Stimulated activated CD4-positive, alpha-beta T cell treated with anti-CD3 and anti-CD28 coated beads, Interleukin-2, amount 100 ng/mL, for 48 hours (primary cell): ENCODE measurements at places on chromosomes 4 and X.
A peak's percentile ranks its signal among the peaks of the same experiment; 100 is the strongest.

DNA sequence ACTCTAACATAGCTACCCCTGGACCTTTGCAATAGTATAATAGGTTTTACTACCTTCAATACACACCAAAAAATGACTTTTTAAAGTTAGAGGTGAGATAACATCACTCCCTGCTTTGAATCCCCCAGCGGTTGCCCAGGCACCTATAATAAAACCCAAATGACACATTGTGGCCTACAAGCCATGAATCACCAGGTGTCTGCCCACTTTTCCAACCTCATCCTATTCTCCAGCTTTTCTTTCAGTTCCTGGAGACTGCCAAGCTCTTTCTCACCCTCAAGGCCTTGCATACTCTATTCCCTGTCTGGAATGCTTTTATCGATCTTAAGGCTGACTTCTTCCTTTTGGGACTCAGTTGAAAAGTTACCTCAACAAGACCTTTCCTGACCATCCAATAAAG, 16.4 kb upstream of the PRSS48 start:
- DNase-seq = no peak

DNA sequence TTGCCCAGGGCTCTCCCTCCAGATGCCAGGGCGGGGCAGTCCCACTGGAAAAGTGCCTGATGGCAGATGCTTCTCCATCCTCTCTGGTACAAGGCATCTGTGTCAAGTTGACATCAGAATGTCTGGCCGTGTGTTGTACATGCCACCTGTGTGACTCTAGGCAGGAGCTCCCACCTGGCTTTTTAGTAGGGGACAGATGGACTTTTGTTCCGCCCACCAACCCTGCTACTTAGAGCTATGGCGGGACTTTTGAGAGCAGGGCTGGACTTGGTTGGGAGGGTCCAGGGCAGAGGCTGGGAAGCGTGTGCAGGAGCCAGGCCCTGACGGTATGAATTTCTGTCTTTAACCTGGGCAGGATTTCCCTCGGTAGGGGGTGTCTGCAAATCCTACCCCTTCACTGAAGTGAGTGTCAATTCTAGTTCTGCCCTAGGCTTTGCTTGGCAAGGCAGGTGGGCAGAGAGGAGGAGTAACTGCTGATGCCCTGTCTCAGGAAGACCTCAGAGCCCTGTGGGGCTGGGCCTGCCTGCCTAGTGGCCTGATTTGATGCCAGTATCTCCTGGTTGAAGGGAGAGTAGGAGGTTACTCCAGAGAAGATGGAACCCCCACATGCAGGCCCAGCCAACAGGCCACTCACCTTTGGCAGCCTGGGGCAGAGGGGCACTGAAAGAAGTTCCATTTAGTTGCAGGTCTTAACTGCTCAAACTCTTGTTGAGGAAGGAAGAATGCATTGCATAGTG, 99.1 kb downstream of the PJA1 start:
- DNase-seq = no peak

DNA sequence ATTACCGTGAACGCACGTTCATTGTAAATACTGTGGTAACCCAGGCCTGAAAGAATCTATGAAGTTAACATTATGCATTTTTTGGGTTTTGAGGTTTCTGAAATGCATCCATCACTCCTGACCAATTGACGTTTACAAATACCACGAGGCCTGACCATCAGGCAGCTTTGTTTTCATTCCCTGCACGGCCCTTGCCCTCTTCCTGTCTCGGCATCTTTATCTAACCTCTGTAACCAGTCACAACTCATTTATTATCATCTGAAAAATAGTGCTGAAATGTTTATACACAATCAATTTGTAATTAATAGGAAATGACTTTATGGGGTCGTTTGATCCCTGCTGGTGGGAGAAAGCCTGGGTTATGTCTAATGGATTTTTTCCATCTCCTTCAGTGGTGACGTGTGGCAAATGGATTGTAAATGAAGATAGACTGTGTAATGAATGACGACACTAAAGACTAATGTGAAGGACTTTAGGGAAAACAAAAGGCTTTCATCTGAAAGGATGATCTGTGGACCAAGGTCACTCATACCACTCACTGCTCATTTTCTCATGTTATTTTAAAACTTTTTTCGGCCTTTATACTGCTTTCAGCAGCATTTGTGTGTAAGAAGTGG, 102.7 kb upstream of the SORBS2 start:
- DNase-seq = no peak

- peak; percentile 6 for DNase-seq
Measured at GRCh38 chrX:155966876-155967275, 30.6 kb upstream of the IL9R start.

DNA sequence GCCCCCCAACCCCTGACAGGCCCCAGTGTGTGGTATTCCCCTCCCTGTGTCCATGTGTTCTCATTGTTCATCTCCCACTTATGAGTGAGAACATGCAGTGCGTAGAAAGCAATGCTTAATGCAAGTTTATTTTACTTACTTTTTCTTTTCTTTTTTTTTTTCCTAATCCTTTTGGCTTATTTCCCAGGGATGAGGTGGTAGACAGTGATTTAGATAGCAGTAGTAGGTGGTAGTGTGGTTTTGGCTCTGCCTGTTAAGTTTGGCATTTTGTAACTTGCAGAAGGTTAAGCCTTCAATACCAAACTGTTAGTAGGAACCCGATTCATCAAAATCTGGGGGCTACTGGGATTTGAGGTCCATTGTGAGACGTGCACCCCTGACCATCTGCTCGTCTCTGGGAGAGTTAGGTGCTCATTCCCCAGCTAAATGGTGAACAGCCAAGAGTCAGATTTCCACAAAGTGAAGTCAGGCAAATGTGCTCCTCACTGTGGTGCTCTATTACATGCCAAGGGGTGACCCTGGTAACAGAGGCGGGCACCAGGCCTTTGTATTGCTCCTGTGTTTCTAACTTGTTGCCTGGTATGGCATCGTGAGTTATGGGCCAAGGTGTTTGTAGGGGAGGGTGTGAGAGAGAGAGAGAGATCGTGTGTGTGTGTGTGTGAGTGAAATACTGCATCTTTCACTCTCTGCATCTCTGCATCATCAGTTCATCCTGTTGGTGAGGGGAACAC, 70.3 kb downstream of the PHOX2B start:
- DNase-seq = no peak

DNA sequence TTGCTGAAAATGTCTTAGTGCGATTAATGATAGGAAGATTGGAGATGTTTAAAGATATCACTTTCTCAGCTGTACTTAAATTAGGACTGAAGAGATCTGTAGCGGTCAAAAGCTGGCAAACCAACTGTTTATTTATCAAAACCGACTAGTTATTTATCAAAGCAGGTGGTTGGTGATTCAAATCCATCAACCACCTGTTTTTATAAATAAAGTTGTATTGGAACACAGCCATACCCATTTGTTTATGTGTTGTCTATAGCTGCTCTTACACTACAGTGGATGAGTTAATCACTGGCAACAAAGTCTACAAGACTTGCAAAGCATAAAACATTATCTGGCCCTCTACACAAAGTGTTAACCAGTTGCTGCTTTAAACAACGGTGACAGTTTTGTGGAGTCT, 76.8 kb downstream of the IL15 start:
- no peak for DNase-seq

- no peak for DNase-seq
Measured at GRCh38 chr4:7824218-7824617, 115.4 kb downstream of the AFAP1 start.

- no peak for DNase-seq
Measured at GRCh38 chr4:69583543-69583942, 55.9 kb downstream of the UGT2A2 start.

GRCh38 chr4:98967786-98968329, 27.7 kb upstream of the METAP1 start:
- DNase-seq = no peak

DNA sequence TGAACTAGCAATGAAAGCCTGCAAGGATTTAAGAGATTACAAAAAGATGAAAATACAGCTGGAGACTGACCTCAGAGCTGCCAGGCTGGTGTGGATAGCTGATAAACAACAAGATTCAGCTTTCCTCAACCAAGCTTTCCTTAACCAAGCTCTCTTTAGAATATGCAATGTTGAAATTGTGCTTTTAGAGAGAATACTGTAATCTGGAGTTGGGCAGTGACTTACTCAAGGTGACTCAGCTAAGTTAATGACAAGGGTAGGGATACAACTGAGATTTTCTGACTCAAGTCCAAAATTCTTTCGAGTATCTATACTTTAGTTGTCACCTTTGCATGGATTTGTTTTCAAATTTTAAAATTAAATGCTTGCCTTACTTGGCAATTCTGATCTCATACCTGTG, 98.0 kb downstream of the AMMECR1 start:
- no peak for DNase-seq

DNA sequence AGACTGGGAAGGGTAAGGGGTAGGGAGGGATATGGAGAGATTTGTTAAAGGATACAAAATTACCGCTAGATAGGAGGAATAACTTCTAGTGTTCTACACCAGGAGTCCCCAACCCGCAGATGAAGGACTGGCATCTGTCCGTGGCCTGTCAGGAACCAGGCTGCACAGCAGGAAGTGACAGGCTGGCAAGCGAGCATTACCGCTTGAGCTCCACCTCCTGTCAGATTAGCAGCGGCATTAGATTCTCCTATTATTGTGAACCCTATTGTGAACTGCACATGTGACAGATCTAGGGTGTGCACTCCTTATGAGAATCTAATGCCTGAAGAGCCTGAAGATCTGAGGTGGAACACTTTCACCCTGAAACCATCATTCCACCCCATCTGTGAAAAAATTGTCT, 27.9 kb upstream of the BBS7 start:
- no peak for DNase-seq

DNA sequence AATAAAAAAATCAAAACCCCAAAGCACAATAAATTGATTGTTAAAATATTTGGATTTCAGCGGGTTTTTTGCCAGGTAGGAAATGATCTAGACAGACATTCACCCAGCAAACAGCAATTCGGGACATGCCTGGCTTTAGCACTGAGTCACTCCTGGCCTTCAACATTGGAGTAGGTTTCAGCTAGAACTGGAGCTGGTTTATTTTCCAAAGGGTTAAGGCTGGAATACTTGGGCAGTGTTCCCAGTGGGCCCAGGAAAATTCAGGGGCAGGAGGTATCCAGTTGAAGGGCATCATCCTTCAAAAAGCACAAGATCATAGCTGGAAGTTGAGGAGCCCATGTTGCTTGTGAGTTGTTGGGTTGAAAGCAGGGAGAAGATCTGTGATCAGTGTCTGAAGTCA, 41.0 kb downstream of the TXLNG start:
- DNase-seq = no peak

- no peak for DNase-seq
Measured at GRCh38 chr4:83503974-83504373, 19.1 kb upstream of the ABRAXAS1 start.

GRCh38 chrX:117701050-117701449, 415.6 kb downstream of the KLHL13 start:
- DNase-seq = no peak
